Breast epithelium (tissue), 4 donors: ENCODE measurements at places on chromosomes 11 and 22. TPM values are rescaled to one million over a fixed set of nuclear protein-coding genes. Genes with fewer than 3 reads are reported as not detected.

CCDC73 gene
- not detected for total RNA-seq

PRR33 gene
- total RNA-seq = not detected

GPR152 gene
- total RNA-seq = not detected

CHEK1 gene
- total RNA-seq = 3.2 TPM

FEN1 gene
- 9.2 TPM for total RNA-seq

HBB gene
- 71.8 TPM for total RNA-seq

NXPE4 gene
- 0.66 TPM for total RNA-seq

HTR3A gene
- total RNA-seq = 0.33 TPM

CRYBB3 gene
- 0.66 TPM for total RNA-seq

OR6A2 gene
- 1.2 TPM for total RNA-seq

LRP5 gene
- 23.6 TPM for total RNA-seq

CNIH2 gene
- not detected for total RNA-seq

- no peak for DNase-seq
- no peaks in the 10 kb centered on the region for H3K36me3 ChIP-seq
- H3K4me3 ChIP-seq = no peak overlapping the region
Measured at GRCh38 chr11:92552942-92553341, 328.3 kb downstream of the FAT3 start.

- DNase-seq = no peak
- no peaks in the 10 kb centered on the region for H3K36me3 ChIP-seq
- H3K4me1 ChIP-seq = no peaks in the 10 kb centered on the region
- H3K27ac ChIP-seq = no peak overlapping the region
Measured at GRCh38 chr11:122523846-122524805, 131.4 kb upstream of the UBASH3B start.

GRCh38 chr11:67405688-67406339, 1.9 kb downstream of the TBC1D10C start:
- no peak for DNase-seq
- H3K4me3 ChIP-seq = no peak overlapping the region
- H3K36me3 ChIP-seq = no peaks in the 10 kb centered on the region
- no peaks in the 10 kb centered on the region for H3K4me1 ChIP-seq
- no peak overlapping the region for H3K27ac ChIP-seq
- no peaks in the 10 kb centered on the region for H3K27me3 ChIP-seq

DNA sequence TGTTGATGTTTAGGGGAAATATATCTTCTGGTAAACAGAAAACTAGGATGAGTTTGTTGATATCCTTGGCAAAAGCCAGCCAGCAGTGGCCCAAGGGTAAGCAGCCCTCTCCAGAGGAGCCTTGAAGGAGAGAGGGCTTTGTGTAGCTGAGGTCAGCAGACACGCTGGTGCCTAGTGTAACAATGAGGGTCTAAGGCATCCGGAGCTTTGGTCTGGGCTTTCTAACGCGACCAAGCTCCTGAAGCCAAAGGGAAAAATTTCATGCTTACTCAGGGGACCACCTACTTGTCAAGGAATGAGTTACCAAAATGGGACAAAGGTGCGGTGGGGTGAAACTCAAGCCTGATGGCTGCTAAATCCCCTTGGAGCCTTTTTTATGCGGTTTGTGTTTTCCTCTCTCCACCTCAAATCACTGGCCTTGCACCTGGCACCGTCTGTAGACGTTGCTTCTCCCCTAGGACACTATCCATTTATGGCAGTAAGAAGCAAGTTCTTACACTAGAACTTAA, 134.9 kb downstream of the DBX1 start:
- peak overlapping the region; percentile 42 for H3K27ac ChIP-seq
- H3K27me3 ChIP-seq = no peaks in the 10 kb centered on the region
- no peaks in the 10 kb centered on the region for H3K36me3 ChIP-seq

DNA sequence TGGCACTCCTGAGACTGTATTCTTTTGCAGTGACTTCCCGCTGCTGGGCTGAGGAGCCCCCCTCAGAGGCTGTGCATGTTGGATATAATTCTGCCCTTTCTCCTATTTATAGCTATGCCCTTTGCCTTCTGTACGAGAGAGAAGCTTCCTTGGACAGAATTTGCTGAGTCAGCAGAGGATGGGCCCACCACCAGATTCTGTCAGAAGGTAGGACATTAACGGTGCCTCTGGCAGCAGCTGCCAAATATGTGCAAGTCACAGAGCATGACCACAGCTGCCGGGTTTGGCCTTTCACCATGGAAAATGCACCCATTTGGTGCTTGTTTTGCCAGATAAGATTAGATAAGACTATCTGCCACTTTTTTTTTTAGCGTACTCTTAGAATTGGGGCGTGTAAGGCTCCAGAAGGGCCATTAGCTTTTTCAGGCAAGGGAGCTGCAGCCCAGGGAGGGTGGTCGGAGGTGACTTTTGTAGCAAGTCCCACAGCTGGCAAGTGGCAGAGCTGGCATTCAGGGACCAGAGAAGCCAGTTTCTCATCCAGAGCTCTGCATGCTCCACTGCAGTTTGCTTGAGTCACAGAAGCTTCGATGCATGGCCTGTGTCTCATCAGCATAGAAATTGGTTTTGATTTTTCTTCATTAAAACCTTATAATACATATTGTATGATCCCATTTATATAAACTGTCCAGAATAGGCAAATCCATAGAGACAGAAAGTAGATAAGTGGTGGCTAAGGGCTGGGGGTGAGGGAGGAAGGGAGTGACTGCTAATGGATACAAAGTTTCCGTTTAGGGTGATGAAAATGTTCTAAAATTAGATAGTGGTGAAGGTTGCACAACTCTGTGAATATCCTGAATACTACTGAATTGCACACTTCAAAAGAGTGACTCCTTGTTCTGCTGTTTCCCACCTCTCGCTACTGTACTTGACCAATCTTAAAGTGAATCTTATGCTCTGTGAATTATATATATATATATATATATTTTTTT, 15.8 kb downstream of the UPB1 start:
- no peak for DNase-seq
- no peaks in the 10 kb centered on the region for H3K4me1 ChIP-seq
- H3K27me3 ChIP-seq = no peaks in the 10 kb centered on the region
- H3K4me3 ChIP-seq = no peak overlapping the region

DNA sequence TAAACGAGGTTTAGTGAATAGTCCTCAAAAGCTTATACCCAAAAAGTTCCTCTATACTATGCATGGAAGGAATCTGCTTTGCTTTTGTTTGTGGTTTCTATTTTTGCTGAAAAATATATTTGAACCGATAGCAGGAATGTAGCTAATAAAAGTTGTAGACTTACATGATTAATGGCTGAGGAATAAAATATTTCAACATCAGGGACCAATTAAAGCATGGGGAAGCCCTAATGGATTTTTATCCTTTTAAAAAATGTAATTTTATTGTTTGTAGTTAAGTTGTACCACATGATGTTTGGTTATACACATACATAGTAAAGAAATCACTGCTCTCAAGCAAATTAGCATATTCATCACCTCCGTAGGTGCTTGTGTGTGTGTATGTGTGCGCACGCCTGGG, 295.3 kb upstream of the CNTN5 start:
- H3K36me3 ChIP-seq = no peaks in the 10 kb centered on the region
- no peak for DNase-seq
- H3K27ac ChIP-seq = no peak overlapping the region
- H3K4me3 ChIP-seq = no peak overlapping the region

DNA sequence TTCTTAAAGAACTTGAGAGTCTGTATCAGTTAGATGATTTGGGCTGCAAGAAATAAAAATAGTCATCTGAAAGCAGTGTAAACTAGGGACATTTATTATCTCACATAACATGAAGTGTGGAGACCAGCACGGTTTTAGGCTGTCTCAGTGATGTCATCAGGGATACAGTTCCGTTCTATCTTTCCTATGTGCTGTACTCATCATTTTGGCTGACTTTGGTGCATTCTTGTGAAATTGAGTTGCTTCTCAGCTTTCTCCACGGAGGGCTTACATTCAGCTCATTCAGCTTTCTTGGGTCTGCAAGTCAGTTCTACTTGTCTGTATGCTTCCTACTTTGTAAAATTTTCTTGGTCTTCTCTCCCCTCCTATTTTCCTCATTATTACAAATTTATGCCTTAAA, 51.8 kb upstream of the LIN7C start:
- H3K36me3 ChIP-seq = no peaks in the 10 kb centered on the region
- no peak overlapping the region for H3K27ac ChIP-seq

GRCh38 chr11:19201737-19202605, at the start of gene CSRP3:
CSRP3 (minus strand) TSS chr11:19201983; CDS start chr11:19192448, 9,535 bp downstream.
- peaks cover 6% of the 10 kb centered on the region for H3K4me1 ChIP-seq
- H3K27ac ChIP-seq = no peak within 1 kb of the TSS
- H3K4me3 ChIP-seq = no peak within 1 kb of the TSS
- no peaks in the 10 kb centered on the region for H3K27me3 ChIP-seq

GRCh38 chr11:33690290-33691065, 10.1 kb downstream of the C11orf91 start:
- H3K4me1 ChIP-seq = peaks cover 40% of the 10 kb centered on the region
- H3K4me3 ChIP-seq = no peak overlapping the region
- no peaks in the 10 kb centered on the region for H3K36me3 ChIP-seq
- peak overlapping the region; percentile 96 for H3K27ac ChIP-seq
- no peak for DNase-seq

GRCh38 chr11:76263657-76264056, 57.4 kb upstream of the WNT11 start:
- H3K27me3 ChIP-seq = no peaks in the 10 kb centered on the region
- no peaks in the 10 kb centered on the region for H3K4me1 ChIP-seq
- H3K36me3 ChIP-seq = no peaks in the 10 kb centered on the region
- DNase-seq = no peak
- no peak overlapping the region for H3K27ac ChIP-seq

- H3K27ac ChIP-seq = no peak overlapping the region
- DNase-seq = no peak
- H3K36me3 ChIP-seq = no peaks in the 10 kb centered on the region
- H3K4me1 ChIP-seq = no peaks in the 10 kb centered on the region
- no peaks in the 10 kb centered on the region for H3K27me3 ChIP-seq
- H3K4me3 ChIP-seq = no peak overlapping the region
Measured at GRCh38 chr11:44946263-44946662, 4.4 kb downstream of the TP53I11 start.

DNA sequence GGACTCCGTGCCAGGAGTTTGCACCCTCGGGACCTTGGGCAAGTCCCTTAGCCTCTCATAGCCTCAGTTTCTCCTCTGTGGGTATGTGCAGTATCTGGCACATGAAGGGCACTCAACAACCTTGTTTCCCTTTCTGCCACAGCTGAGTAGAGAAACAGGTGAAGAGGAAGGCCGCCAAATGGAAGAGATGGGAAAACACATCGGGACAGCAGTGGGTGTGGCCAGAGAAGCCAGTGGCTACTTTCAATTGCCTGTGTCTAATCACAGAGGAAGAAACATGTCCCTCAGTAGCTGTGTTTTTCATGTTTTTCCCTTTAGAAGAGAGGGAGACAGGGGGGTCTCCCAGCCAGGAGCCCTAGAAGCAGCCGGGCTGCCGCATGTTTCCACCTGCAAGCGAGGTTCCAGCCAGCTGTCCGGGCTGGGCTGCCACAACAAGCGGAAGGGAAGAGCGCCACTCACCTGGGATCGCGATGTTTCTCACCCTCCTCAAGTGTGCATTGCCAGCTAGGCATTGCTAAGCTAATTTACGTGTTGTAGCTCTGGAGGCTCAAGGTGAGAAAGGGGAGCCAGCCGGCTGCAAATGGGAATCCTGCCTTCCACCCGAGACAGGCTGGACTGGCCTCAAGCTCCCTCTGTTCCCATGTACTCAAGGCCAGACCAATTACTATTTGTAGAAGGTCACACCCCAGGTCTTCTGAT, 16.7 kb downstream of the ASPHD2 start:
- H3K4me1 ChIP-seq = no peaks in the 10 kb centered on the region
- no peaks in the 10 kb centered on the region for H3K27me3 ChIP-seq
- no peak overlapping the region for H3K4me3 ChIP-seq

DNA sequence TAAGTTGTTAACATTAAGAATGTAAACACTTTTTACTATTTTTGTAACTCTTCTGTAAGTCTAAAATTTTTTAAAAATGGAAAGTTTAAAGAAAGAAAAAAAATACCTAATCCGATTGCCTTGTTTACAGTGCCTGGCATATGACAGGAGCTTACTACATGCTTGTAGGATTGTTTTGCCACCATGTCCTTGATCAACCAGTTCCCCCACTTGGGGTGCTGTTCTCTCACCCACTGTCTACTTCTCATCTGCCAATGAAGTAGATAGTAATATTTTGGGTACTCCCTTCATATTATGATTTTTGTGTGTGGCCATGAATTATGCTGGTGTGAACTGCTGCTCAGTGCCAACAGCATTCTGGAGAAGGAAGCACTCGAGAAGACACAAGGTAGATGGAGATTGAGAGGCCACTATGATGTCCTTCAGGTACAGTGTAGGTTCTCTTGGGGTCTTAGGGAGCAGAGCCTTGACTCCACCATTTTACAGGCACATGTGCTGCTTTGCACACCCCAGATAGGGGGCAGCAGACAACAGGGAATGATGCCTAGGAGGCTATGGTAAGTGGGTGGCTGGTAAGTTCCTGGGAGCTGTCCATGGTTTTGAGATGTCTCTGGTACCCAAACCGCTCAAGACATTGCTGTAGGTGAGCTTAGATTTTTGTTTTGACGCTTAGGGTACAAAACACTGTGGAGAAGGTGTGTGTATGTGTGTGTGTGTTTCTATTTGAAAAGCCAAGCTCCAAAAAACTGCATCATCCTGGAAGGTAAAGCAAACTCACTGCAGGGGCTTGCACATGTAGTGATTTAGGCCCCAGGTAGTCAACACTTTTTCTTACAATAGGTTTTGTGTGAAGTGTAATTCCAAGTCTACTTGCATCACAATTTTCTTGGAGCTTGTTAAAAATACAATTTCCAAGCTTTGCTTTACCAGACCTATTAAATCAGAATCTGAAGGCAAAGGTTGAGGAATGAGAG, 494.5 kb upstream of the LARGE1 start:
- no peaks in the 10 kb centered on the region for H3K36me3 ChIP-seq
- no peaks in the 10 kb centered on the region for H3K27me3 ChIP-seq

GRCh38 chr11:66509131-66509561, 1.3 kb upstream of the BBS1 start:
- no peak overlapping the region for H3K4me3 ChIP-seq
- no peak for DNase-seq
- no peaks in the 10 kb centered on the region for H3K27me3 ChIP-seq
- no peak overlapping the region for H3K27ac ChIP-seq
- H3K4me1 ChIP-seq = no peaks in the 10 kb centered on the region
- no peaks in the 10 kb centered on the region for H3K36me3 ChIP-seq

DNA sequence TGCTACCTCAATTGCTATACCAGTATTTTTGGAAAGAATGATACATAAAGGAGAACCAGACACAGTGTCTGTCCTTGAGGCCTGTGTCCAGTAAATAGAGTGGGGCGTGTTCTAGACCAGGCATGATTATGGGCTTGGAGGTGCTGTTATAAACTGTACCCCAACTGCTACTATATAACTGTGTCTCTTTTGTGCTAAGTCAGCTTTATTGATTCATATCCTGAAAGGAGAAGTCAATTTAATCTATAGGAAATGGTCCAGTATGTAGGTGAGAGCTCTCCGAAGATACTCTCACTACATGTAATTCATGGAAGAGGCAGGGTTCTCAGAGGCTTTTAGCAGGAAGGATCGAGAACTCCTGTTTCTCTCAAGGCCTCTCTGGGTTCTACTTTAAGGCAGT, 334.3 kb downstream of the TMEM135 start:
- H3K27me3 ChIP-seq = no peaks in the 10 kb centered on the region
- no peak for DNase-seq
- no peaks in the 10 kb centered on the region for H3K36me3 ChIP-seq
- H3K27ac ChIP-seq = no peak overlapping the region
- no peaks in the 10 kb centered on the region for H3K4me1 ChIP-seq
- H3K4me3 ChIP-seq = no peak overlapping the region
